Fibroblast of skin of back (primary cell): ENCODE measurements at places on chromosomes 13 and 19.

DNA sequence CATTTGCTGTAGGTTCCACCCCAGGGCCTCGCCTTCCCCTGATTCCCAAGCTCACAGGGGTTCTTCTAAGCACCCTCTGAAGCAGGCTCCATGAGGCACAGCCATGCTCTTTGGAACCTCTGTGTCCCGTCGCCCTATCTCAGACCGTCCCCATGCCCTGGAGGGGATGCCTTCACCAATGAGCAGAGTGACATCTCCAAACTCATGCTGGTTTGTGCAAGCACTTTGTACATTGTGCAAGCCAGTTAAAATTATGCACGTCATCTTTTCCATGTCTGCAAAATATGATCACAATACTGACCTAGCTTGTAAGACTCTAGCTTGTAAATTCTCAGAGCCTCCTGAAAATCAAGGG lies 46.5 kb upstream of the RAP2A start:
- DNase-seq, result no peak

DNA sequence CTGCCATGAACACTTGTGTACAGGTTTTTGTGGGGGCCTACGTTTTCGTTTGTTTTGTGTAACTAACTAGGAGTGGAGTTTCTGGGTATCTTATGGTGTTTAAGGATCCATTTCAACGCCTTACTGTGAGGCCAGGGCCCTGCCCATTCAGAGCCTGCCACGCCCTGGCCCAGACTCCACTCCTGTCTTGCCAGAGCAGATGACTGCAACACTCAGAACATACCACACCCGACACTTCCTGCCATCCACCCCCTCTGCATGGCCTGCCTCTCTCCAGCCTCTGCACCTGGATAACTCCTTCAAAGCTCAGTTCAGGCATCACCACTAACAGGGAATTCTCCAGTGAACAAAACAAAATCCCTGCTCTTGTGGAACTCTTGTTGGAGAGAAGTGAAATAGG lies 43.2 kb downstream of the RGCC start:
- no peak for DNase-seq

GRCh38 chr19:55554302-55554701 lies 9.0 kb upstream of the SBK3 start:
- no peak for DNase-seq

GRCh38 chr13:90032841-90033493 lies 1314.5 kb upstream of the MIR17HG start:
- no peak for DNase-seq

DNA sequence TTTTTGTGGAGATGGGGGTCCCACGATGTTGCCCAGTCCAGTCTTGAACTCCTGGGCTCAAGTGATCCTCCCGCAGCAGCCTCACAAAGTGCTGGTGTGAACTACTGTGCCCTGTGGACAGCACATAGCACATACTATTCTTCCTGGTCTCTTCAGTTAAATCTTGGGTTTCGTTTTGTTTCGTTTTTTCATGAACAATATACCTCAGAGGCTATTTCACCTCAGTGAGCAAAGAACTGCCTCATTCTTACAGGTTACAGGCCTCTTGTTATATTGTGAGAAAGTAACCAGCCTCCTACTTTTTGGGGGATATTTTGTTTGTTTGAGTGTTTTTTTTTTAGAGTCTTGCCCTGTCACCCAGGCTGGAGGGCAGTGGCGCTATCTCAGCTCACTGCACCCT lies 1.3 kb upstream of the C3 start:
- DNase-seq, result no peak

- no peak for DNase-seq
These were observed 58.5 kb upstream of the ZDHHC20 start for GRCh38 chr13:21517576-21517975.

DNA sequence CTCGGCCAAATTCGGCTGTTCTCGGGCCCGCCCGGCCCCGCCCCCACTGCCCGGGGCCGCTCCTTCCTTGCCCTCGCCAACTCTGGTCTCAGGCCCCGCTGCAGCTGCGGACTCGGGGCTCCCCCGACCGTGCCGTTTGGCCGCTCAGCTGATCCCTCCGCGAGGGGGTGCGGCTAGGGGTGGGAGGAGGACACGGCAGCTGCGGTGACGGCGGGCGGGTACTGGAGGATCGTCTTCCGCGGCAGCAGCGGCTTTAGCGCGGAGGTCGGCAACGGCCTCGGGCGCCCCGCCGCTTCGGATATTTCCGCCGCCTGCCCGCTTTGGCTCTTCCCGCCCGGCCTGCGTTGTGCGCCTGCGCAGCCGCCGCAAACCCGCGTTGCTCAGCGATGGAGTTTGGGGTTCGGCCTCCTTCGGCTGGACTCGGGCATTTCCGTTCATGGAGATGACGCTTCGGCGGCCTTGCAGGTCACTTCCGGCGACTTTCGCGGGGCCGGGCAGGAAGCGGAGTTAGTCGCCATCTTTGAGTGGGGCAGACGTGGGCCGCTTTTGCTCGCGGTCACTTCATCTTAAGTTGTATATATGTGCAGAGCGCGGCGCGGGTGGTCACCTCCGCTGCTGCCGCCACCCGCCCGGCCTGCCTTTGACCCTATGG lies 338 bp upstream of the UBE2M start:
- DNase-seq, result peak; percentile 97

DNA sequence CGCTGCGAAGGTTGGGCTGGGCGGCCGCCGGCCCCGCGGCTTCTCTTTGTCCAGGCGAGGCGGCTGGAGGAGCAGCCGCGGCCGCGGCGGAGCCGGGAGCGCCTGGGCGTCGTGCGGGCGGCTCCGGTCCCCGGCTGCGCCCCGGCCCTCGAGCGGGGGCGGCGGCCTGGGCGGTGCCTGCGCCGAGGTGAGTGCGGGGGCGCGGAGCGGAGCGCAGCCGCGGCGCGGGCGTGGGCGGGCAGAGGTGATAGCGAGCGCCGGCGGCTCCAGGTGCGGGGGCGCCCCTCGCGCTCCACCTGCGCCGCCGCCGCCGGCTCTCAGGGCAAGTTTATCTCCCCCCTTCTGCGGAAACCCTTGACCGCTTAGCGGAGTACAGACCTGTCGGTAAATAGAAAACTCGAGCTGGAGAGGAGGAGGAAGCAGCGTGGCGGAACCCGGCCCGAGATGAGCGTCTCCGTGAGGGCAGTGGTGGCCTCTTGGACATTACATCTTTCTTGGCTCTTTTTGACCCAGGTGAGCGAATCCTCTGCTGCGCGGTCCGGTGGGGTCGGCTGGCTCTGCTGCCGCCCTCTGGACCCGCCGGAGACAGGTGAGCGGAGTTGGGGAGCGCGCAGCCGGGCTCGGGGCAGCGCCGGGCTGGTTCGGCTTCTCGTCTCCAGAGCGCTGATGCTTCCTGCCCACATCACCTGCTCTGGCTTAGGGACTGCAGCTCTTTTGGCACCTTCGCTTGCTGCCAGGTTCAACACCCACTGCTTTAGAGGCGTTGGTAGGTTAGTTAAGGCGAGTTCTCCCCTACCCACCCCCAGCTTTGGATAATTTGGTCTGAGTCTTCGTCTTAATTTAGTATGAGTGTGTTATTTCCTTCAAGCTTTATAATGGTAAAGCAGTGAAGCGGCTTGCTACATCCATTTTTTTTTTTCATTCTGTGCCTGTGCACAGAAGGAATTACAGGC lies at the start of gene MTUS2:
MTUS2 (plus strand) TSS at position 241 of the 953 bp plus-strand sequence.
- no peak for DNase-seq

DNA sequence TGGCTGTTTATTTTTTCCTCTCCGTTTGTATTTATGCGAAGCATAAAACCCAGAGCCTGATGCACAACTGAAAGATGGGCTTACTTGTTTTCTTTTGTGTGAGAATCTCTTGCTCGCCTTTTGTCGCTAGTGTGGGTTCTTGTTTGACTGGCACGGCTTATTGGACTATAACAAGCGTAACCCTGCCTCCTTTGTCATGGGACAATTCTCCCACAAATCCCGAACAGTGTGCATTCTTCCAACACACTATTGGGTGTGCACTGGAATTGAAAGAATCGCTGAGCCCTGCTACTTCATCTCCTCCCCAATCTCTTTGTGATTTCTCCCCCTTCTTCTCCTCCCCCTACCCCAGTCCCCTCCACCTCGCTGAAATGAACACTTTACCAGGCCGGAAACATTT lies 110.8 kb downstream of the ZIC5 start:
- DNase-seq, result no peak

DNA sequence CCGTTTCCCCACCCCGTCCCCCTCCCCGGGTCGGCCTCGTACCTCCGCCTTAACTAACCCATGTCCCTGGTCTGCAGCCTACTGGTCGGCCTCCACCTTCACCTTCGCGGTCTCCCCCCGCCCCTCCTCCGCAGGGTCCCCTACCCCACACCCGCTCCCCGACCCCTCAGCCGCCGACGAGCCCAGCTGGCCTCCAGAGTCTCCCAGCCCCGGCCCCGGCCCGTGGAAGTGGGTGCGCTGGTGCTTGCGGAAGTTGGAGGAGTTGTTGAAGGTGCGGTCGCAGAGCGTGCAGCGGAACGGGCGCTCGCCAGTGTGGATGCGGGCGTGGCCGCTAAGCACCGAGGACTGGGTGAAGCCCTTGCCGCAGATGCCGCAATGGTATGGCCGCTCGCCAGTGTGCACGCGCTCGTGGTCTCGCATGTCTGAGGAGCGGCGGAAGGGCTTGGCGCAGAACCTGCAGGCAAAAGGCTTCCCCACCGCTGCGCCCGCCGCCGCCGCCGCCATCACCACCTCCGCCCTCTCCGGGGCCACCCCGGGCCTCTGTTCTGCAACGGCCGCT lies 2.6 kb downstream of the ZNF784 start:
- DNase-seq, result no peak

- no peak for DNase-seq
These were observed 123.4 kb downstream of the OLFM4 start for GRCh38 chr13:53152057-53152421.

- DNase-seq, result peak; percentile 32
These were observed 7.5 kb upstream of the SACS start for GRCh38 chr13:23440821-23441618.

DNA sequence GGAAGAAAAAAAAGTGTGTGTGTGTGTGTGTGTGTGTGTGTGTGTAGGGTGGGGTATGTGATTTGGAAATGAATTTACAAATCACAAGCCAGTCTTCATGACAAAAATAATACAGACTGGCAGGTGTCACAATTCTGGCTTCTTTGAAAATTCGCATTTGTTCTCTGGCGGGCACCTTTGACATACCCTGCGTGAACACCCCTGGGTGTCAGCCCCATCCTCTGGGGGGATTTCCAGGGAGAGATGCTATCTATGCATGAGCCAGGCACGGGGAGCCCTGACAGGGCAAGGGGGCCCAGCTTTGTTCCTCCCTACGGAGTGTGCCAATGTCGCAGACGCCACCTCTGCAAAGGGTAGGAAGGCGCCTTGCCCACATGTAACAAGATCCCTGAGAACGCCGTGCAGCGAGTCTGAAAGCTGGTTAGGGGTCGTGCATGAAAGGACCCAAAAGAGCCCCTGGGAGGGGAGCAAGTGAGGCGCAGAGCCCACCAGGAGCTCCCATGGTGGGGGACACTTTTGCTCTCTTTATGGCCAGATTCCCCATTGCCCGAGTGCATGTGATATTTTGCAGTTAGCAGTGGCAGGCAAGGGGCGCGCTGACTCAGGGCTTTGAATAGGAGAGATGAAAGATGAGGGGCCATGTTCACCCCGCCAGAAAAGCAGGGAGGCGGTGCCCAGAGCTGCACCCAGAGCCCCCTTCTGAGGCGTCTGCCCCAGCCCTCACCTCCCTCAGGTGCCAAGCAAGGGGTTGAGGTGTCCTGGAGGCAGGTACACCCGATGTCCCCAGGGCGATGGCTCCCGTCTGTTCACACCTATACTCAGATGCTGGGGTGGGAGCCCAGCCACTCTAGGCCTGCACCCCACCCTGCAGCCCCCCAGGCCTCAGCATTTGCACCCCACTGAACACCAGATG lies 45.3 kb downstream of the KLF2 start:
- DNase-seq, result no peak

DNA sequence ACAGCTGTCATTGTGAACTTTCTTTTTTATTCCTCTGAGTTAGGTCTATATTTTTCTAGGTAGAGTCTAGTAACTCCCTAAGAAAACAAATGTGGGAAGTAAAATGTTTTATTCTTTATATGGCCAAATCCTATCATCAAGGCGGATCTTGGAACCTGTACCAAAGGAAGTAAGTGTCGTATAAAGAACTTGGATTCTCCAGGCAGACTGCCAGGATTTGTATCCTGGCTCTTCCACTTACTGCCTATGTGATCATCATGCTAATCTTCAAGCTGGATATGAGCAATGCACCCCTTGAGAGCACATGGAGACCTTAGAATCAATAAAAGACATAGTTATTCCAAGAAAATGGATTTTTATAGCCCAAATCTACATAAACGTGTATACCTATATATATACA lies 286.5 kb downstream of the PCDH17 start:
- DNase-seq, result no peak

DNA sequence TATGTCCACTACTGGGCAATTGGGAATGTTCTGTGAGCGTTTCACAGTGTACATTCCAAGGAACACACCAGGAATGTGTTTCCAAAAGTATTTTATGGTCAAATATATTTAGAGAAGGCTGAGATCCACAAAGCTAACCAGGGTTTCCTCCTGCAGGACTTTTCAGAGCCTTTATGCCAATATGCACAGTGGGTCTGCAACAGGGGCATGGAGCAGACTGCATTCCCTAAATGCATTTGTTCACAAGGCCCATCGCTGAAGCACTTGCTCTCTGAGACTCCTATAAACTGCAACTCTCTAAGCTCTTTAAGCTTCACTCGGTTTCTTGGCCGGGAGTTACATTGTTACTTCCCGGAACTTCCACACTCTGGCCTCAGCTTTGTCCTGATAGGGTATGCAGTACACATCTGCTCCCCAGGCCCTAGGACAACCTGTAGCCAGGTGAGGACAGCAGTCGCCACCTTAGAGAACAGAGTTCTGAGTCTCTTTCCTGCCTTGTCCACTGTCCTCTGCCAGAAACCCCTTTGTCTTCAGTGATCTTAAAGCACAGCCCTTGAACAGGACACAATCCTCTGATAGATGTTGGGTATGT lies 33.5 kb downstream of the FBN3 start:
- no peak for DNase-seq

- no peak for DNase-seq
These were observed 6.7 kb upstream of the UBL3 start for GRCh38 chr13:29857085-29857484.

DNA sequence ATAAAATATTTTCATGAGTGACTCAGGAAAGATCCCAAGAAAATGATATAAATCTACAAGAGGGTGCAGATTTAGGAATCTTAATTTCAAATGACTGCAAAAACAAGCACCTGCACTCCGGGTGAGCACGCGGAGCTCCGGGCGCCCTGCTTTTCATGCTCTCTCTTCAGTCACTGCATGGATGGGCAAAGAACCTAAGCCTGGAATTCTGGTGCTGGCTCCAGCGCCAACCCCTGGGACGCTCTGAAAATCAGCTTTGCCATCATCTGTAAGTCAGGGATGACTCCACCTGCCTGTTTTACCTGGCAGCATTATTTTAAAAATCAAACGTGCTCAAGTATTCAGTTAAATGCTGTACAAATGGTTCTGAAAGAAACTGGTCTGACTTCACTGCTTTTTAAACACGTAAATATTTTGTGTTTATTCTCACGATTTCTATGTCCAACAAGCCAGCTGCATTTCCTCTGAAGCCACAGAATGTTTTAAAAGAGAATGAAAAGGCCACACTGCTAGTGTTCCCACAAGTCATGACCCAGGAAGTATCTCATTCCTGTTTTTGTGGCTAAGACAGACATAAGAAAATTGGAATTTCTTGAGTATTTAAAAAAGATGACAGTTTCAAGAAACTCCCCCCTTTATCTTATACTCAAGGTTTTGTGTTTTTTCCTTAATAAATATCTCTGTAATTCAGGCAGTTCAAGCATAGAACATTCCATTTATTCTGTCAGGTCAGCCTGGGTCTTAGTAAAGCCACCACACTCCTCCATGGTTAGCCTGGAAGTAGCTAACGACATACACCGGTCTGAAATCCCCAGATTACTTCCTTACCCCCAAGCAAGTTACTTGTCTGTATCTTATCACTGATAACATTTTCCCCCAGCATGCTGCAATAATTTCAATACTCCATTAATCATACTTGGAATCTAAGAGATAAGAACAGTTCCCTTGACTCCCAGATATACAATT lies 81.1 kb downstream of the COL4A1 start:
- DNase-seq, result peak; percentile 50
